ENCODE measurements at places on chromosomes 2 and 18.

DNA sequence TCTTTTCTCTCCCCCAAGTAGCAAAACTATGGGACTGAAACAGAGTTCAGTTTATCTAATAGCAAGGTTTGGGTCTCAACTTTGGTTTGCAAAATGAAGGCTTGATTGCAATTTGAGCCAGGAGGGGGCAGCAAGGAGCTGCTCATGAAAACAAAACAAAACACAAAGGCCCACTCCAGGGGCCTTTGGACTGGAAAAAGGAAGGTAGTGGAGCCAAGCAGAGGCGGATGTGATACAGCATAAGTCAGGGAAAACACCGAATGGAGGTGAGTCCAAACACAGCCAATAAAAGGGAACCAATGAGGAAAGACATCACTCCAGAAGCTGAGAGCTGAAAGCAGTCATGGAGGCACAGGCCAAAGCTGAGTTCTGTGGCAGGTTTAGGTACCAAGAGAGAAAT, 799.7 kb upstream of the ACVR2A start:
- DNase-seq: peak; percentile 46

GRCh38 chr2:178553047-178553446, 72.8 kb downstream of the PLEKHA3 start:
- DNase-seq: no peak

DNA sequence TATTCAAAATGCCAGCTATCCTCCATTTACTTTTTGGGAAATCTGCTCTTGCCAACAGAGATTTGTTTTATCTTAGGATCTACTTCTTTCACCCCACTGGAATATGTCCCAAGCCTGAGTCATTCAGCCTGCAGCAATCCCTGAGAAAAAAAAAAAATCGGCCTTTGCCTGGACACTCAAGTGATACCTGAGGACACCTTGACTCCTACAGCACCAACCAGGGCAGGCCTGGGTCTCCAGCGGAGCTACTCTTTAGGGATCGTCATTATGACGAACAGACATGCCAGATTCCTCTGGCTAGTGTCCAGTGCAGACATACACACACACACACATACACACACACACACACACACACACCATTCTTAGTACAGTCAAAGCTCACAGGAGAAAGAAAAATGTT, 2.2 kb upstream of the UGT1A6 start:
- no peak for DNase-seq

- DNase-seq: no peak
These were observed 797 bp downstream of the TTC32 start for GRCh38 chr2:19900931-19901441.

DNA sequence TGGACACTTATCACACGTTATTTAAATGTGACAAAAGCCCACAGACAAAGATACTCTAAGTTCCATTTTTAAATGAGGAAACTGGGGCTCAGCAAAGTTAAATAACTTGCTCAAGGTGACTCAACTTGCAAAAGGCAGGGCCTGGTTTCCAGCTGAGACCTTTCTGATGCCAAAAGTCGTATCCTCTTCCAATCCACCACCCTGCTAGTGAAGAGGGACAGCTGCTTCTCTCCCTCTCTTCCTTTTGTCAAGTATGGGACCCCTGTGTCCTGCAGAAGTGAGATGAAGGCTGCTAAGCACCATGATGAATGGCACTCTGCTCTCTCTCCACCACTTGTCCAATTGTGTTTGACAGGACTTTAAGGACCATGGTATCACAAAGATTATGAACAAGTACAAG, 140.9 kb downstream of the DYM start:
- DNase-seq: peak; percentile 20

DNA sequence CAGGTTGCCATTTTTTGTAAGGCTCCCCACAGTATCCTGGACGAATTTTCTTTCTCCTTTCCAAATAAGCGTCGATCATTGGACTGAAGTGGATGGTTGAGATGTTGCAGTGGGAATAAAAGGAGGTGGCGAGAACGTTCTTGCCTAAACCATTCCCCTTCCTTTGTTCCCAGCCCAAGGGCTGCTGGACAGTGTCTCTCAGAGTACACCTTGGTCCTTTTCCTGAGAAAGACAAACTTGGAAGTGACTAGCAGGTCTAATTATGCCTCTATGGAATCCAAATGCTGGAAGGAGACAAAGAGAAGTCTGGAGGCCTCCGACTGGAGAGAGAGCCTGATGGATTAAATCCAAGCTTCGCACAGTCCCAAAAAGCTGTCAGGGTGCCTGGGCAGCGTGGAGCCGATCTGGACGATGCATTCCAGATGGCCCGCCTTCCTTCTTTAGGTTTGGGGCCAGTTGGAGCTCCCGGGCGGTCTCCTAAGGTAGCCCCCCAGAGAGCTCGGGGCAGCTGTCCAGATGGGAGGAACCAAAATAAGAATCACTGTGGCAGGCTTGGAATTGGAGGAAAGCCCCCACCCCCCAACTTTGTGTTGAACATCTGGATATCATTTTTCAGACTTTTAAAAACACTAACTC, 186.8 kb downstream of the TMEM247 start:
- no peak for DNase-seq

DNA sequence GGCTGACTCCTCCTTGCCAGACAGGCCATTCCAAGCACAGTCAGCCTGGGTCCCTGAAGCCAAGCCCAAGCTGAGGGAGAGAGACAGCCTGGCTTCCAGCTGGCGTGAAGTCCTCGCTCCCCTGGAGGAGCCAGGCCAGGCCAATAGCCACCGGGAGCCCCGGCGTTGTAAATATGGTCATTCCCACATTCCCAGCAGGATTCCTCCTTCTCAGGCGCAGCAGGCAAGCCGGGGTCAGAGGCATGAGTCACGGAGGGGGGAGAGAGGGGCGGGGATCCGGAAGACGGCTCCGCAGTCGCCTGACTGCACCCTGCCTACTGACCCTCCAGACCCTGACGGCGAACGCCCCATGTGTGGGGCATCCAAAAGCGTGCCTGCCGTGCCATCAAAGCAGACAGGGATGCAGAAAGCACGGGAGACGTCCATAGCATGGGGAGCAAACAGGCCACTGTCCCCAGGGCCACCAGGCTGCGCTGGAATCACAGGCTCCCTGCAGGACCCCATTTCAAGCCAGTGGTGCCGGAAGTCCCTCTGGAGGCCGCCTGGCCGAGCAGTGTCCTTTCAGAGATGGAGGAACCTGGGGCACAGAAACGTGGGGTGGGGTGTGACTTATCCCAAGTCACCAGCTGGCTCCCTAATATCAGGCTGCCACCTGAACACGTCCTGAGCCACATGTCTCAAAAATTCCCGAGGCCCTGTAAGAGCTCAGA, 48.2 kb downstream of the TWIST2 start:
- DNase-seq: peak; percentile 76

GRCh38 chr2:223058952-223059716, 7.1 kb downstream of the KCNE4 start:
- no peak for DNase-seq

DNA sequence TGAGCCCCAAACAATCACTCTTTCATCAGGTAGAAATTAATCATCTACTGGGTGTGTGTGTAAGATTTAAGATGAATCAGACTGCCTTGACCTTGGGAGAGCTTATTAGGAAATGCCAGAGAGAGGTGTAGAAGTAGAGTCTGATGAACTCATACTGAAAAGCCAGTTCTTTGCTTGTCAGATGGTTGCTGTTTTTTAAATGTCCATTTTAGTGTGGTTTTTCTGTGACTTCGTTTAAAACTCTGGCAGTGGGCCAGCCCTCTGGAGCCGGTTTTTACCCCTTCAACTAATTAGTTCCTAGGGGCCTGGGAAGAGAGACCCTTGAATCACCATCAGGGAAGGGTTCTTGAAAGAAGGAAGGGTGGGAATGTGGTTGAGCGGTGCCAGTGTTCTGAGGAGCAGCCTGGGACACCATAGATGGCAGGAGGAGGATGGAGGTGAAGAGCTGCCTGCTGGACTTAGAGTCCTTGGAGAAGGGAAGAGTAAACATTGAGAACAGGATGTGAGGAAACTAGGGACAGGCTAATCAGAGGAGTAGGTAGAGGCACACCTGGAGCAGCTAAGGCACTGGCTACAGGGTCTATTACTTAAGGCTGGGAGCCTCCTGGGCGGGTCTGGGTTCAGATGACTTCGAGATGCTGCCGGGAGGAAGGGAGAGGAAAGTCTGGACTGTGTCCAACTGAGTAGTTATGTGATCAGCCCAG, 66.1 kb downstream of the LRRFIP1 start:
- no peak for DNase-seq

DNA sequence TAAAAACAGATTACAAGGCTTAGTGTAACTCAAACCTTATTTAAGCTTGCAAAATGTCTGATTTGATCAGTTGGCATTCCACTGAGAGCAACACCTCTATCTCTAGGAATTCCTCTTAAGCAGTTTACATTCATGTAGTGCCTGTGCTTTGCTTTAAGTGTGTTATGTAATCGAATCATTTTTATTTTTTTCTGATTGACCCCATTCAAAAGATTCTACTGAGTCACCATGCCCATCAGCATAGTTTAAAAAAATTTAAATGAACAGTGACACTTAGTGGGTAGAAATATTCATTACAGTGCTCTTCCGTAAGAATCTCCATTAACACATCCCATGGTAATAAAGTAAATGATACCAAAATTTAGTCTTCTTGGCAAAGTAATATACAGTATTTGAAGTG, 67.8 kb upstream of the SLC4A10 start:
- DNase-seq: no peak

DNA sequence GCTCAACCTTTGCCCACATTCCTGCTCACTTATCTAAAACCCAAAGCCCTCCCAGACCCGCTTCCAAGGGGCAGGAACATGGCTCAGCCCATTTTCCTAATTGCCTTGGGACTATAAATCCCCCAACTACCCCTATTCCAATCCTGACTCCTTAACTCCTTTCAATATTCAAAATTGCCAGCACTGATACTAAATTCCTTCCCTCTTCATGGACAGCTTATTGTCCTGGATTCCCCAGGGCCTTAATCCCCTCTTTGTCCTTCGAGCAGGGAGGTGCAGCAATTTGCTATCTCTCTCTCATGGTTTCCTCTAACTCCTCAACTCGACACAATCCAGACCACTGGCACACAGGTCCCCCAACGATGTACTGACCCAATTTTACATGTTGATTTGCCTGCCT, 99.1 kb downstream of the SLC25A12 start:
- no peak for DNase-seq

DNA sequence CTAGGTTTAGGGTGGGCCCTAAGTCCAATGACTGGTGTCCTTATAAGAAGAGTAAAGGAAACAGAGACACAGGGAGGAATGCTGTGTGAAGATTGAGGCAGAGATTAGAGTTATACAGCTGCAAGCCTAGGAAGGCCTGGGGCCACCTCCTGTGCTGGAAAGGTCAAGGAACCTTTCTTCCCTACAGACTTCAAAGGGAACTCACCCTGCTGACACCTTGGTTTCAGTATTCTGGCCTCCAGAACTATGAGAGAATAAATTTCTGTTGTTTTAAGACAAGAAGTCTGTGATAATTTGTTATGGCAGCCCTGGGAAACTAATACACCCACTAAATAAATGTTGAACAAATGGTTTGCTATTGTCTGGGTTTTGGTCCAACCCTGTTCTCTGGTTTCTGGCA, 102.3 kb upstream of the NEUROD1 start:
- DNase-seq: no peak

- DNase-seq: no peak
These were observed 441.6 kb downstream of the ERBB4 start for GRCh38 chr2:212097001-212097400.

DNA sequence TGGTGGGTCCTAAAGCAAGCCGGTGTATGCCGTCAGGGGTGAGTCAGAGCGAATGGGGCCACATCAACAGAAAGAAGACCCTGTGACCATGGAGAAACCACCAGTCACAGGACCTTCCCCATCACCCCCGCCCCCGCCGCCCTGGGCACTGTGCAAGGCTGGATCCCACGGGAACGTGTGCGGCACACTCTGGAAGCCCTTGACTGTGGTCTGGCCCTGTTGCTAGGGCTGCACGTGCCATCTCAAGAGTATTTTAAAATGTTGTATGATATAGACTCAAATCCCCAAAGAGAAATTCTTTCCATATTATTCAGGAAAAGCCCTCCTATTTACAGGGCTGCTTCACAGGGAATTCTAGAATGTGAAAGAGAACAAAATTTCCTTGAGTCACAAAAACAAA, 174.8 kb downstream of the BCL2 start:
- no peak for DNase-seq

DNA sequence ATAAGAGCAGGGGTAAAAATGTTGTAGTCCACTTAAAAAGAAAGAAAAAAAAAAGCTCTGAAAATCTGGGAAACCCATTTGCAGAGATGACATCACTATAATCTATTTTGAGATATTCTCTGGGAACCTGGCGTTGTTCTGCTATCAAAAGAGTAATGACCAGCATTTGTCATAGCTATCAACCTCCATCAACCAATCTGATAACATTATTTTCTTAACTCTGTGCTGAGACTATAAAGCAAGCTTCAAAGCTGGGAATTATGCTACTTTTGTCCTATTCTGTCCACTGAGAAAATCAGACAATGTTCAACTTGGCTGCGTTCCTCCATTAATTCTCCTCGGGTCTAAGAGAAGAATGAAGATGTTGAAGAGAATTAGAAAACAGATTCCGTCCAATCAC, 107.5 kb downstream of the STK39 start:
- DNase-seq: no peak

- no peak for DNase-seq
These were observed 228.7 kb upstream of the SIX2 start for GRCh38 chr2:45237850-45238542.

- DNase-seq: no peak
These were observed 94.5 kb upstream of the TMEM178A start for GRCh38 chr2:39571111-39571731.

DNA sequence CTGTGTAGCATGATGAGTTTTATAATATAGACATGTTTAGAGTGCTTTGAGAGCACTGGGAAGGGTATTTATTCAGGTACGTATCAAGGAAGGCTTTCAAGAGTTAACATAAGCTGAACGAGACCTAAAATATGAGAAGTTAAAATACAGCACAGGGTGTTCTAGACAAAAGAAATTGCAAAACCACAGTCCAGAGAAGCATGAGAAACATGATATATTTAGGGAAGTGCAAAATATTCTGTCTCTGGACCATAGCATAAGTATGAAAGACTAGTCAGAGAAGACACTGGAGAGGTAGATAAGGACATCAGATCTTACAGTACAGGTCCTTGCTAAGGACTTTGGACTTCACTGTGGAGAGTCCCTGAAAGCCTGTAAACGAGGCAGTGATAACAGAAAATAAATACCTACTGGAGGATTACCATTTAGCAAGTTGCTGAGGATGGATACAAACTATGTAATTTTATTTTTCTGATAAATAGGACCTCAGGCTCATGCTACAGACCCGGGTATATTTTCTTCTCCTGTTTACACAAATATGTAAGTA, 43.7 kb downstream of the FSIP2 start:
- DNase-seq: no peak

DNA sequence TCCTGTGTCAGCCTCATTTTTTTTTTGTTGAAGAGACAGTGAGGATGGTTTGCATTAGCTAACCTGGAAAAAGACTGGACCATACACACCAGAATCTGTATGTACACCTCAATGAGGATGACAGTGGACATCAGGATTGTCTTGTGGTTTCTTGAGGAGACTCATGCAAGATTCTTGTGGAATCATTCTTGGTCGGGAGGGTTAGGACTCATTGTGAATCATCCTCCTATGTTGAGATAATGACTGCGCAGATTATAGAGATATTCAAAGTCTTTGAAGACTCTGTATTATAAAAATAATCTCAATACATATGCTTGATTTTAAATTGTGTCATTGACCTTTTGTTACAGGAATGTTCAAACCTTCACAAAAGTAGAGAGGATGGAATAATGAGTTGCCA, 49.1 kb upstream of the DOCK10 start:
- no peak for DNase-seq
